ENCODE measurements at places on chromosomes 7 and 10. TPM values are rescaled to one million over a fixed set of nuclear protein-coding genes. Genes with fewer than 3 reads are reported as not detected.

- no peak for DNase-seq
Observed at GRCh38 chr7:130982651-130983050, 248.6 kb upstream of the KLF14 start.

GRCh38 chr10:50375051-50375452, 123.7 kb upstream of the ASAH2 start:
- DNase-seq = no peak

GRCh38 chr10:75475460-75476182, 44.2 kb downstream of the LRMDA start:
- no peak for DNase-seq

KAZALD1 gene
- total RNA-seq = 3.3 TPM

PTF1A gene
- not detected for total RNA-seq
